HT1080 (cell line): ENCODE measurements at places on chromosomes 4 and X. TPM values are rescaled to one million over a fixed set of nuclear protein-coding genes. Genes with fewer than 3 reads are reported as not detected.

DNA sequence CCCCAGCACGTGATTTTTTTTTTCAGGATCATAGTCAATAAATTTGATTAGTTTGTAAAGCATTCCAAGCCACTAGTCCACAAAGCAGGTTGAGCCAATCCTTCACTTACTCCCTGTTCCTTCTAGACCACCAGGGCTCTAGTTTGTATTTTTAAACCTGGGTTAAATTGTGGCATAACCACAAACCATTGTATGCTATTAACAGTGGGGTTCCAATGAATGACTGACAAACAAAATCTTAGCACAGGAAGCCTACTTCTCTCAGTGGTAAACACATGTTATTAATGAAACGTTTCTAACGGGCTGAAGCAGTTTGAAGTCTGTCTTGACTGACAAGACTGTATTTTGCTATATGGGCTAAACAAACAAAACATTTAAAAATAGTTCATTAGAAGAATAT, 48.6 kb upstream of the GYPA start:
- no peak for DNase-seq

DNA sequence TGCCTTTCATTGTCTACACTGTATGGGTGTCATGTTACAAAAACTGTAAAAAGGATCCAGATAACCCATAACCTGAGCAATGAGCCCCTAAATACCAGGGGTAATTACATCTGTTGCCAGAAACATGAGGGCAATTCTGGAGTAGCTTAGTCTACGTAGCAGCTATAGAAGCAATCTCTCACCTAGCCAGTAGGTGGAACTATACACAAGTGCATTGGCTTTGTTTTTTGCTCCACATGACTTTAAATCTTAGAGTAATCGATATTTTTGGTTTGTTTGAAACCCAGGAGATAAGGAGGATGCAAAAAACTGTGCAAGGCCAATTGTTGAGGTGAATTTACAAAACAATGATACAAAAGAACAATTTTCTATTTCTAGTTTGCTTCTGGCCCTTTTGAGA, 57.5 kb downstream of the GPR82 start:
- peak; percentile 6 for DNase-seq

DNA sequence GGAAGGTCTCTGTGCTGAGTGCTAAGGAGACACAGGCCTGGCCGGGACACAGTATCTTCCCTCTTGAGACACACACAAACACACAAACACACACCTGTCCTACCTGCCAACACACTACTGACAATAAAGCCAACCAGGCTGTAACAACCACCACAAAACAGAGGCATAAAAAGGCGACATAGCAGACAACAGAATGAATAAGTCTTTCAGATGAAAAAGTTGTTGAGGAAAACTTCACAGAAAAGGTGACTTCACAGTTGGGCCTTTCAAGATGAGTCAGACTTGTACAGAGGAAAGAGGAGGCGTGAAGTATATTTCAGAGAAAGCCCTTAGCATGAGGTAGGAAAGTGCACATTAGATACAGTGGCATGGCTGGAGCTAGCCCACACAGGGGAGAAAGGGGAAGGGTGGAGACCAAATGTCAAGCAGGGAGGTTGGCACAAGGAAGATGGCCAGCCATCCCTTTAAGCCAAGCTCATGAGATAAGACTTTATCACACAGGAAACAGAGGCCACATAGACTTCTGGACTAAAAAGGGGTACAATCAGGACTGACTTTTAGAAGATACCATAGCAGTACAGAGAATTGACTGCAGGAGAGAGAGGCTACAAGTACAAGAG, 54.0 kb downstream of the SLC9A7 start:
- peak; percentile 50 for DNase-seq

GRCh38 chr4:189001283-189001970, 862.2 kb downstream of the TRIML1 start:
- DNase-seq: no peak

DNA sequence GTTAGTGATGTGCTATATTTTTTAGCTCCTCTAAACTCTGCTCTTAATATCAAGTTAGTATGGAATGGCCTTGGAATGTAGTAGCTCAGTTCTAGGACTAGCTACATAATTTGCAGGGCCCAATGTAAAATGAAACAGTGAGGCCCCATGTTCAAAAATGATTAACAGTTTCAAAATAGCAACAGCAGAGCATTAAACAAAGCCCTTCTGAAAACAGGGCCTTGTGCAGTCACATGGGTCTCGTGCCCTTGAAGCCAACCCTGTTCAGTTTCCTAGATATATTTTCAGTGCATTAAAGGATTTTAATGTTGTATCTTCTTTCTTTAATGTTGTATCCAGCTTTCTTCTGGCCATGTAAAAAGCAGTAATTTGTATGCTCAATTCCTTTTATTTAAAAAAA, 82.1 kb downstream of the TASL start:
- no peak for DNase-seq

DNA sequence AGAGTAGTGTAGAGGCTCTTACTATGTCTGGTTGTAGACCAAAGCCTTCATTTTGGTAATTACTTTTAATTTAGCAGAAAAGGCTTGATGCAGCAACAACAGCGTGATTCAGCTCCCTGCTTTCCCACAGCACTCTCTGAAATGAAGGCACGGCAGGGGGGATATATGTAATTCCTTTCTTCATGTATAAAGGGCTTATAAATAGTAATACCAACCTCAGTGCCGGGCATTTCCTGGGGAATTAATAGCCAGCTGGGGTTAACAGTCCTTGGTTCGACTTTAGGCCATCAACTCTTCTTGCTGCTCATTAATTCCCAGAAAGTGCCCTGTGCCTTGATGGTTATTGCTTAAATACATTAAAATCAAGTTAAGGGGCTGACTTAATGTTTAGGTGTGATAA, 669.0 kb downstream of the ZNF674 start:
- DNase-seq: no peak

GRCh38 chrX:74371425-74372222, 49.7 kb upstream of the SLC16A2 start:
- peak; percentile 2 for DNase-seq

DNA sequence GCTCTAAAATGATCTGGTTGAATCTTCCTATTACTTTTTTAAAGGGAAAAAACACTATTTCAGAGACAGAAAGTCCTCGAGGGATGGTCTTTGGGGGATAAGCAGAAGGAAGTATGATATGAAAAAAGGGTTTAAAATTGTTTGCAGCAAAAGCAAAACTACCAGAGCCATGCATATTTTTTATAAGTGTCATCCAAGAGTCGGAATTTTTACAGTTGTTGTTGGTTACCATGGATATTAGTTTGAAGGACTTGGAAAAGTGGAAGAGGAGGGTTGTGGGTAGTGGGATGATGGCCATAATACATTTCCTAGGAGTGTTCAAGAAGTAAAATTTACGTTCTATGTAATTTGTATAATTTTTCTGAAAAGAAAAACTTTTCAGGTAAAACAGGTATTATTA, 134.4 kb downstream of the PCDH7 start:
- peak; percentile 9 for DNase-seq

DNA sequence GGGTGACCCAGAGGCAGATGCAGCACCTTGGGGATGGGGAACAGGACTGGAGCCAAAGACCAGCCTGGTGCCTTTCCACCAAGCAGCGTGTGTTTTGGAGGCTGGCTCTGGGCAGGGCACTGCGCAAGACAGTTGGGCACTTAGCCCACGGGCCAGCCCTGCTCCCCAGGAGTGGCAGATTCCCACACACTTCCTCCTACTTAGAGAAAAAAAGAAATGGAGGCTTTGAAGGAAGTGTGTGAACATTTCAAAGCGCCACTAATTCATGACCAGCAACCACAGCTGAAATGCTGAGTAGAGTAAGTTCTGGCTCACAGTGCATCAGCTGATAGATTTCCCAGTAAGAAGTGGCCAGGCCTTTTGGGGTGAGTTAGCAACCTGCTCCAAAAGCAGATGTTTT, 54.9 kb upstream of the LGI2 start:
- DNase-seq: no peak

- DNase-seq: peak; percentile 15
Measured at GRCh38 chr4:187770345-187770744, 225.2 kb upstream of the ZFP42 start.

- DNase-seq: no peak
Measured at GRCh38 chr4:97330917-97331316, 812.4 kb downstream of the STPG2 start.

GRCh38 chr4:174524242-174524641, 2.0 kb upstream of the HPGD start:
- no peak for DNase-seq

DNA sequence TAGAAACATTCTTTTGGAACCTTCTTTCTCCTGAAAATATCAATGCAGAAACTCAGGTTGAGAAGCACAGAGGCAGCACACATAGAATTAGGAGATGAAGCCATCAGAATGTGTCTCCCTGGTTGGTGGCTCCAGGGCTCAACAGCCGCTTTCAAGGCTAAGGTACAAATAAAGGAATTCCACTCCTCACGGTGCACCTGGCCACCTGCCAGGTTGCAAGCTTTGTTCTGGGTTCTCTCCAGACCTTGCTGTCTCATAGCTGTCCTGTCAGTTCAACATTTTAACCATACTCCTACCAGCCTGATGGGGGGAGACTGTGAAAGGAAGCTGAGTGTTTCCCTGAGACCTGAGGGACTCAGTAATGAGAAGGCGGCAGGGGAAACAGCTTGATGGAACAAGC, 96.3 kb upstream of the HPF1 start:
- peak; percentile 18 for DNase-seq

GRCh38 chr4:154779362-154779947, 1.6 kb upstream of the RBM46 start:
- peak; percentile 11 for DNase-seq

- DNase-seq: no peak
Measured at GRCh38 chr4:2572866-2573265, 36.4 kb downstream of the FAM193A start.

- DNase-seq: peak; percentile 68
Measured at GRCh38 chrX:110561034-110561433, 202.4 kb downstream of the RTL9 start.

- no peak for DNase-seq
Measured at GRCh38 chr4:118757761-118758251, 72.6 kb downstream of the METTL14 start.

GRCh38 chrX:18039023-18039422, 177.9 kb upstream of the RAI2 start:
- DNase-seq: no peak

- DNase-seq: no peak
Measured at GRCh38 chr4:48090621-48091020, 43.4 kb downstream of the TXK start.

DNA sequence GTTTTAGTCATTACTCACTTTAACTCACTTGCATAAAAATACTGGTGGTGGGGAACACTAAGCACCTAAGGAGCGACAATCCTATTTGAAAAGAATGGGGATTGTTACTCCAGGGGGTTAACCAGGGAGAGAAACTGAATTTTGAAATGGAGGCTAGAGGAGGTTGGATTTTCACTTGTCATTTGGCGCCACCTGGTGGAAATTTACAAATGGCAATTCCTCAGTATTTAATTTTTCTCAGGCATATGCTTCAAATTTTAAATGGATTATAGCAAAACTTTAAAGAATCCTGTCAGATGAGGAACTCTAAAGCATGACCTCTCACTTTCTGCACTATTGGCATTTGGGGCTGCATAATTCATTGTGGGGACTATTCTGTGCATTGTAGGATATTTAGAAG, 2.7 kb upstream of the GEMIN8 start:
- peak; percentile 47 for DNase-seq

DNA sequence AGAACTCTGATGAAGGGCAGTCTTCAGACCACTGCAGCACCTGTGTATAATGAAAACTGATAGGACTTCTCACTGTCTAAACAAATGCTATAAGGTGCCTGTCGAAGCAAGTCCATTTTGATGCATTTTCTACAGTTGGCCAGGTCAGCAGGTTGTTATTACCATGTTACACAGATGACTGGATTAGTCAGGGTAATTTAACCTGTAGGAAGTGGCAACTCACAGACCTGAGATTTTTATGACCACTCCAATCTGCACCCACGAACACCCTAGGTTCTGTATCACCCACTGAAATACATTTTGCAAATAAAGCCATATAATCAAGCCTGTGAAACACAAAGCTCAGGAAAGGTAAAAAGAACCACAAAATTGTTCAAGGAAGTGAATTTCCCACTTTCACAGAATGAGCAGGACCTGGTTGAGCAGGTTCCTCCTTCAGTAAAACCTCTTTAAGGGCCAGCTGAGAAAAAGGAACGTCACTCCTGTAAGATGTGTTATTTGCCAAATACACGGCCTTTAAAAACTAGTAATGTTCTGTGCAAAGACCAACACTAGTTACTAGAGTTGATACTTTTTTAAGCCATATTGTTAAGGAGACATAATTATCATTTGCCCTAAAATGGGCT, 12.7 kb downstream of the MAML3 start:
- no peak for DNase-seq

GRCh38 chrX:3748052-3748559, 34.7 kb upstream of the PRKX start:
- DNase-seq: no peak

DNA sequence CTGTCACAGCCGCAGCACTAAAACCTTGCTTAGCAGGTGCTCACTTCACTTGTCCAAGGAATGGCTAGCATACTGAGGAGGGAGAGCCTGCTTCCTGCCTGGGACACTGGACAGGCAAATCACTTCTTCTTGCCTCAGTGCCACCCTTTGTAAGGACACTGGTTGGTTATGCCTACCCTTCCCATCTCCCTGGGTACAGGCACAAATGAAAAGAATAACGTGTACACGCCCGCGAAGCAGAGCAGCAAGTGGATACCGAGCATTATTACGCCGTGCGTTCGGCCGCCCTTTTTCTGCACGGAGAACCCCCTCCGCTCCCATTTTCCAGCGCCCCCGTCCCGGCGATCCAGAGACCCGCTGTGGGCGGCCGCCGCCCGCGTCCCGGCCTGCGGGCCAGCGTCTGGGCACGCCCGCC, 338 bp upstream of the KLHL2 start:
- DNase-seq: peak; percentile 17

DNA sequence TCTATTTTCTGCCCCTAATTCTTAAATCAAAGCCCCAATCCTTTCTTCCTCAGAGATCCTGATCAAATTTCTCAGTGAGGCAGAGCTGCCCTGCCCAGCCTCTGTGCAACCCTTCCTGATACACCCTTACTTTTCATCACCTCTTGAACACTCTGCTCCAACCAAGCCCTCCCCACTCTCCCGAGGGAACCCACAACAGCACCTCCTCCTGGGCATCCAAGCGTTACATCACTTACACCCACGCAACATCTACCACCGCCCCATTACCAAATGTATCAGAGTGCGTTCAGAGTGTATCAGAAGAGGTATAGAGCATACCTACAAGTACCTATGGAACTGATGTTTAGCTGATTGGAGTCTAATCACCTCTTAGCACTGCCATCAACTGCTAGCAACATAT, 186.5 kb downstream of the RAP1GDS1 start:
- DNase-seq: no peak

GRCh38 chr4:337932-338758, 531 bp downstream of the ZNF141 start:
- no peak for DNase-seq

The RNF175 gene
- total RNA-seq: not detected in 2 replicates

The ENOX2 gene
- 13.5 and 14.1 TPM in 2 replicates for total RNA-seq

The RBM46 gene
- total RNA-seq: not detected in 2 replicates

The IQCM gene
- not detected in 2 replicates for total RNA-seq

The PLAC8 gene
- total RNA-seq: not detected in 2 replicates

The SPANXA2 gene
- total RNA-seq: 0.23 and 0.34 TPM in 2 replicates

The SLC16A2 gene
- 7.7 and 9.2 TPM in 2 replicates for total RNA-seq

The AR gene
- total RNA-seq: 3.9 and 5.9 TPM in 2 replicates

The ANXA10 gene
- 0.11 and 0.67 TPM in 2 replicates for total RNA-seq
